Bone marrow (tissue), 2 donors: ENCODE measurements at places on chromosomes 13 and 19.
A peak's percentile ranks its signal among the peaks of the same experiment; 100 is the strongest.

DNA sequence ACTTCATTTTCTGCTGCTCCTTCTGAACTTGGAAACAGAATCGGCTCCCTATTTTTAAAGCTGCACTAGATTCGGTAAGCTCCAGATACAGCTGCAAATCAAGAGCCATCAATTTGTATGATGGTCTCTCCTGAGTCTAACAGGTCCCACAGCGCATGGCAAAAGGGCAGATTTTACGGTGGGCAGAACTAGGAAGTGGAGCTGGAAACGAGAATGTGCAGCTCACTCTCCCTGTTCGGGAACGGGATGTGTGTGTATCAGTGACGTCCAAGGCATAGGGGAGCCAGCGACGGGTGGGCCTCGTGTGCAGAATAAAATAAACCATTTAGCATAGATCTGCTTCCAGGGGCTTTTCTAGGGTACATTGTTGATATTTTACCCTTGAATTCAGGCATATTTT, 74.2 kb downstream of the COL4A1 start:
- DNase-seq: no peak

DNA sequence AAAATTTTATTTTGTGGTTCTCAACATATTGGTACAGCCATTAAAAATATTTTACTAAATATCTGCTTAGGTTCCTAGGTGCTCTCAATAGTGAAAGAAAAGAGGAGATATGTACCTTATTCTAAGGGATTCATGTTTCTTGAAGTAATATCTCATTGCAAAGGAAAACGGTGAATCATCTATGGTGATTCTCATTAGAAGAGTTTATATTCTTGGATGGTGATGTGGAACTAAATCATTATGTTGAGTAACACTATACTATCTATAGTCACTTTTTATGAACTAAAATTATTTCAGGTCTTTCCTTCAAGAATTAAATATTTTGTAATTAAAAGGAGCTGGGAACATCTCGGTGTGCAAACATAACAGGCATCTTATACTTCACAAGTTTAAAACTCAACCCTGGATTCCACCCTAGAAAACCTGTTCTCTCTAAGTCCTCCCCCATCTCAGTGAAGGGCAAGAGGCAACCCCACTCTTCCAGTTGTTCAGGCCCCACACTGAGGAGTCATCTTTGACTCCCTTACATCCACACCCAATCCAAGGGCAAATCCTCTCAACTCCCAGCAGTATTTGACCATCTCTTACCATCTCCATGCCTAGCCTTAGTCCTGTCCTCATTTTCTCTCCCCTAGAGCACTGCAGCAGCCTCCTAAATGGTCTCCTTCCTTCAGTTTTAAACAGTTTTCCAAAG, 140.1 kb downstream of the RGCC start:
- DNase-seq: no peak

DNA sequence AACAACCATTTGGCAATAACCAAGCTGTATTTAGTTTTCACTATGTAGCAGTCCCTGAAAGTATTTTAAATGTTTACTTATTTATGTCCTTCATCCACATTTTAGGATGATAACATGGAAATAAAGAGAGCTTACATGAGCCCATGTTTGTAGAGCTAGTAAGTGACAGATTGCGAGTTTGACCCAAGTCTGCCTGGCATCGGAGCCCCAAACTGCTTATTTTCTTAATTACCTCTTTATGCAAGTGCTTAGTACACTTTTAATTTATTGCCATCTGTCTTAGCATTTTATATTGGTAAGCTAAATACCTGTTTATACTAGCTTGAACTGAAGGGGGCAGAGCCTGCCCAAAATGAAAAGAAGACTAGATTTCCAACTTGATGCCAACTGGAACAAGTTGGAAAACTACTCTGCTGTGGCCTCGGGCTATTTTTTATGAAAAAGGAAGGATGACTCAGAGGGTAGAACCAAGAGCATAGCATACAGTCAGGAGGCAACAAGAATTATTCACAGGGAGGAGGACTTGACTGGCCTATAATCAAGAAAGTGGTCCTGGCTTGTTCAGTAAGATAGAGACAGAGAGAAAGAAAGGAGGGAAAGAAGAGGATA, 150.2 kb downstream of the NDFIP2 start:
- DNase-seq: no peak

DNA sequence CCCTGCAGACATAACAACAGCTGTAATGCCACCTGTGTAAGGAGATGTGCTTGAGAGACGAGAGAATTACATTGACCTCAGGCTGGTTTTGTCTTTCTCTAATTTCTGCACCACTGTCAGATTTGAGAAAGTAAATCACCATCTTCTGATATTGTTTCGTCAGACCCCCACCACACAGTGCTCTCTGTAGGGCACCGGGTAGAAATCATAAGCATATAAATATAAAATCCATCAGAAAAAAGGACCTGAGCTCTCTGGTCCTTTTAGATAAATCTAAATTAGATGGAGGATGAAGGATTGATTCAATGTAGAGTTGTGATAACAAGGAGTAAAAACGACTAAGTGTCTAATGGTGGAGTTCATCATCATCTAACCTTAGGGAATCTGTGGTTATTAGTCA, 1981.0 kb upstream of the PRR20A start:
- no peak for DNase-seq

- no peak for DNase-seq
Measured at GRCh38 chr13:21399741-21400140, 59.4 kb downstream of the ZDHHC20 start.

GRCh38 chr19:46088101-46088500, 36.4 kb downstream of the IGFL3 start:
- DNase-seq: no peak

GRCh38 chr19:32396046-32396652, 9.4 kb upstream of the DPY19L3 start:
- no peak for DNase-seq

- no peak for DNase-seq
Measured at GRCh38 chr13:69856331-69856730, 251.3 kb upstream of the ATXN8OS start.

- no peak for DNase-seq
Measured at GRCh38 chr13:113114511-113115362, 7.9 kb upstream of the F10 start.

DNA sequence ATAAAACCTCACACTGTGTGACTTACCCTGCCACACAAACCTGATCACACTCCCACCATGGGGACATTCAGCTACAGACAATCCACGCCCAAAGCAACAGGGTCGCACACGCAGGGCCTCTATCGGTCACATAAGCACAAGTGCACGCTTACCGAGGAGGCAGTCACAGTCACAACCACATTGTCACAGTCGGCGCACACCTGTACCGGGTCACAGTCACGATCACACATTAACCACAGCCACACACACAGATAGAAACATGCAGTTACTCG, 579 bp downstream of the ZNF566 start:
- no peak for DNase-seq

GRCh38 chr13:71417205-71417604, 449.8 kb downstream of the DACH1 start:
- no peak for DNase-seq

GRCh38 chr19:43570174-43570791, 5.0 kb downstream of the XRCC1 start:
- no peak for DNase-seq

- no peak for DNase-seq
Measured at GRCh38 chr13:41673640-41674039, 216.3 kb downstream of the RGCC start.

DNA sequence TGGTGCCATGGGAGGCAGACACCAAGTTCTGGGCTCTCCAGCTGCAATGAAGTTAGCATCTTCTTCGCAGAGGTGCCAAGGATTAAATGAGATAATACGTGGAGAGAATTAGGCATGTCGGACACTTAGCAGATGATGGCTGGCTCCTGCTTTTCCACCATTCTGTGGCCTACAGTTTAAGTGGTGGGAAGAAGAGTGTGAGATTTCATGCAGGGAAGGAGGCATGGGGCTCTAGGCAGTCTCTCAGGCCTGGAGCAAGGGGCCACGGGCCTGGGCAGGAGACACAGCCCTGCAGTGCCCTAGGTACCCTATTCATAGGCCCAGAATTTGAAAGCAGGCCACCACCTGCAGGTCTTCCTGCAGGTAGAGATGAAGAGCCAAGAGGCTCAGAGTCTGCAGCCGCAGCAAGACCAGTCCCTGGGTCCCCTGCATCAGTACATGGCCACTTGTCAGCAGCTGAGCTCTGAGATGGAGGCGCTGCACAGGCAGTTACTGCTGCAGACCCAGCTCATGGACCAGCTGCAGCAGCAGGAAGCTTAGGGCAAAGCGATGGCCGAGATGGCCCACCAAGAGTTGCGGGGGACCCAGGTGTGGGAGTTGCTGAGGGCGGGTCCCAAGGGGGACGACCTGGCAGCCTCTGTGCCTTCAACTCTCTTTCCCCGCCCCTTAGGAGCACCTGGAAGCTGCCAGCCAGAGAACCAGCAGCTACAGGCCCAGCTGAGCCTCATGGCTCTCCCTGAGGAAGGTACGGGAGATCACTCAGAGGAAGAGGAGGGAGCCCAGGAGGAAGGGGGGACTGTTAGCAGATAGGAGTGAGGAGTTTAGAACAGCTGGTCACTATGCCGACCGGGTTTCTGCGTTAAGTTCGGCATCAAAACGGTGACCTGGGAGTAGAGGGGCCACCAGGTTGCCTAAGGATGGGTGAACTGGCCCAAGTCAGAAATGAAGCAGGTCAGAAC, 33.2 kb upstream of the ZNF492 start:
- no peak for DNase-seq

- no peak for DNase-seq
Measured at GRCh38 chr19:11495481-11495880, 10.2 kb downstream of the ZNF653 start.

- DNase-seq: no peak
Measured at GRCh38 chr13:21717817-21718216, 46.9 kb downstream of the FGF9 start.

GRCh38 chr19:12985049-12985776, 10.1 kb upstream of the NFIX start:
- DNase-seq: no peak

GRCh38 chr19:49084206-49085019, 838 bp upstream of the SNRNP70 start:
- DNase-seq: no peak

DNA sequence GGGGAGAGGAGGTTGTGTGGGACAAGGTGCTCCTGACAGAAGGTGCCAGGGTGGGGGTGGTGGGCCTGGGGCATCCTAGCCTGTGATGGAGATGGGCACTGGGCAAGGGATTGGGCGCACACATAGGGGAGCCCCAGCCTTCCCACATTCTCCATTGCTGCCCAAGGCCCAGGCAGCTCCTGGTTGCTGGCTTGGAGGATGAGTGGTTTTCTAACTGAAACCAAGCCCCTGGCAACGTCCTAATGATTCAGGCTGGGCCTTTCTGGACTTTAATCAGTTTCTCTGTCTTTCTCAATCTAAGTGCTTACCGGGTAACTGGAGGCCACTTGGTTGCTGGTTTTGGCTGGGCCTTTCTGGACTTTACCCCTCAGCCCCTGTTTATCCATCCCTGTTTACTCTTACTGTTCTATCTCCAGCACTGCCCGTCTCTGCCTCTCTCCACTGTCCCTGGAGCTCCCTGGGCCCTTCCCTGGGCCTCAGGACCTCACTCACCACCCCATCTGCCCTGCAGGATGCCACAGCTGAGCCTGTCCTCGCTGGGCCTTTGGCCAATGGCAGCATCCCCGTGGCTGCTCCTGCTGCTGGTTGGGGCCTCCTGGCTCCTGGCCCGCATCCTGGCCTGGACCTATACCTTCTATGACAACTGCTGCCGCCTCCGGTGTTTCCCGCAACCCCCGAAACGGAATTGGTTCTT, 354 bp downstream of the CYP4F3 start:
- DNase-seq: no peak

DNA sequence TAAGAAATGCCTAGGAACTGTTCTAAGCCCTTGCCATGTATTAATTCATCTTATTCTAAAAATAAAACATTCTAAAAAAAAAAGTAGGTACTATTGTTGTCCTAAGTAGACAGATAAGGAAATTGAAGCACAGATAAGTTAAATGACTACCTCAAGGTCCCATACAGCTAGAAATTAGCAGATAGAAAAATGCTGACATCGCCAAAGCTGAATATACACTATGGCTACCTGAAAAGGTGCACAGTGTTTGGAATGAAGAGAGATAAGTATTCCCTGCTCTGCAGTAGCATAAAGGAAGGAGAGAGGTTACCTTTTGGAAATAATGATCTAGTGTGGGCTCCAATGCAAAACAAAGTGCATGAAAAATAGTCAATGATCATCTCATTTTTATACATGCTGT, 65.3 kb downstream of the DCT start:
- DNase-seq: no peak

GRCh38 chr13:99662678-99663077, 161.4 kb downstream of the TM9SF2 start:
- no peak for DNase-seq

GRCh38 chr13:99214232-99214631, 13.6 kb downstream of the UBAC2 start:
- no peak for DNase-seq

- no peak for DNase-seq
Measured at GRCh38 chr19:45200568-45200967, 22.0 kb downstream of the BLOC1S3 start.

GRCh38 chr13:50685491-50685890, 158.0 kb downstream of the DLEU7 start:
- peak; percentile 52 for DNase-seq

DNA sequence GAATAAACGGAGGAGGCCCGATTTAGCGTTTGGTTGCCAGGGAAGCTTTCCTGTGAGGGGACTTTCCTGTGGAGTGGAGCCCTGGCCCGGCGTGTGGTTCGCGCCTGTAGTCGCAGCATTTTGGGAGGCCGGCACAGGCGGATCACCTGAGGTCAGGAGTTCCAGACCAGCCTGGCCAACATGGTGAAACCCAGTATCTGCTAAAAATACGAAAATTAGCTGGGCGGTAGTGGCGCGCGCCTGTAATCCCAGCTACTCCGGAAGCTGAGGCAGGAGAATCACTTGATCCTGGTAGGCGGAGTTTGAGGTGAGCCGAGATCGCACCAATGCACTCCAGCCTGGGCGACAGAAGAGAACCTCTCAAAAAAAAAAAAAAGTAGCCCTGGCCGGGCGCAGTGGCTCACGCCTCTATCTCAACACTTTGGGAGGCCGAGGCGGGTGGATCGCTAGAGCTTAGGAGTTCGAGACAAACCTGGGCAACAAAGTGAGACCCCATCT, 6.9 kb downstream of the KANK3 start:
- DNase-seq: no peak

DNA sequence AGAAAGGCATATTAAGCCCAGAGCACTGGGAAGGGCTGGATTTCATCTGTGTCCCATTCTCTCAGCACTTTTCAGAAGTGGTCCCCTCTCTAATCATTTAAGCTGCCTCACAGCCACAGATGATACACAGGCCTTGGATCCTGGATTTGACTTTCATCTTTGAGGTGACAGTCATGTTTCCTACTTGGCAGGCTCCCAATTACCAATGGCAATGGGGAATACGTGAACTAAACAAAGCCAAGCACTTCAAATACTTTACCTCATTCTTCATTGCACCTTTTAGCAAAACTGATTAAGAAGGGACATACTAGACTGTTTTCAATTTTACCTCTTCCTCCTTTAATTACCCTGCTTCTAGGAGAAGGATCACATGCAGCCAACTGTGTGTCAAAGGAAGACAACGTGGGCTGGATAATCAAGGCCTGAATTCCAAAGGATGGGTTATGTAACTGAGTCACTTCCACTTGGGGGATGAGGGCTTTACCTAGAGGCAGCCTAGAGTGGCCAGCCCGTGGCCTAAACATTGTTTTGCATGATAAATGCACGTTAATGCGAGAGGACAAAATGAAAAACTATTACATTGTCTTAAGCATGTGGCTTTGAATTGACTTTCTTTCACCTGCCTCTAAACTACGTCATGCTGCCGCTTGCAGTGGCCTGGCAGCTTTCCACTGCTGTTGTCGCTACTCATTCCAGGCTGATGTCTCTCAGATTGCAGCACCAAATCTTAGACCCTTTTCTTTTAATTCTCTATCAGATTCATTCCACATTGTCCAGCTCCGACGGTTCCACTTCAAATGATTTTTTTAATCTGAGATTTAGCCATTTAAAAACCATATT, 95.0 kb downstream of the KCTD12 start:
- no peak for DNase-seq
